ENCODE measurements at places on chromosomes 7 and 10. TPM values are rescaled to one million over a fixed set of nuclear protein-coding genes. Genes with fewer than 3 reads are reported as not detected.

The KCND2 gene
- not detected for total RNA-seq

The GDF2 gene
- not detected for total RNA-seq

The GARIN1A gene
- 0.35 TPM for total RNA-seq

GRCh38 chr10:22544325-22545068 is 169.9 kb downstream of the PIP4K2A start:
- DNase-seq, result no peak
- no peaks in the 10 kb centered on the region for H3K27me3 ChIP-seq
- no peak overlapping the region for H3K27ac ChIP-seq
- H3K36me3 ChIP-seq, result peaks cover 87% of the 10 kb centered on the region
- H3K4me3 ChIP-seq, result no peak overlapping the region
- no peaks in the 10 kb centered on the region for H3K4me1 ChIP-seq

DNA sequence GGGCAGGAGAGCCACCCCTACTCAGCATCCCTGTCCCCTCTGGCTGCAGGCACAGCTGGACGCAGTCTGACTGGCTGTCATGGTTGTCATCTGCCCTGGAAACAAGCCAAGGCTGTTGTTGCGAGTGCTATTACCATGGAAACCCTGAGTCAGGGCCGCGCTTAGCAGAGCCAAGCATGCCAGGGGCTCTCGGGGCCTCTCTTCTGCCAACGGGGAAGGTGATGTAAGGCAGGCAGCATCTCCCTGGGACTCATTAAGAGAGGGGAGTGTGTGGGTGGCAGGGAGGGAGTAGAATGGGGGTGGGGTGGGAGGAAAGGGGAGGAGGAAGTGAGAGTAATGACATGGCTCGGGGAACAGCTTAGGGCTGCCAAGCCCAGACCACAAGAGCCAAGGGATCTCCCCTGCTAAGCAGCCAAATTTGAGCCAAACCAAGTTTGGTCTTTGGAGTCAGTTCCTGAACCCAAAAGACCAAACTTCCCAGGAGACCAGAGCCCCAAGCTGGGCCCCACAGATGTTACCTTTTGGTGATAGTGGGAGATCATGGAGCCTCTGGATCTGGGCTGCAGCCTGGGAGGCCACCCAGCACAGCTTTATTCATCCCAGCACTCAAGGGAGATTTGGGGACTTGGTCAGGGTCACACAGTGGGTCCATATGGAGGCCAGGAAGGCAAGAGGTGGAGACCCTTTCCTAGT is 67.6 kb downstream of the TMEM130 start:
- DNase-seq, result no peak
- H3K4me1 ChIP-seq, result no peaks in the 10 kb centered on the region
- H3K27ac ChIP-seq, result no peak overlapping the region
- no peak overlapping the region for H3K4me3 ChIP-seq
- no peaks in the 10 kb centered on the region for H3K36me3 ChIP-seq

- H3K27ac ChIP-seq, result no peak overlapping the region
- DNase-seq, result no peak
- peaks cover 57% of the 10 kb centered on the region for H3K4me1 ChIP-seq
- no peak overlapping the region for H3K4me3 ChIP-seq
- peaks cover 100% of the 10 kb centered on the region for H3K36me3 ChIP-seq
Observed at GRCh38 chr10:103613616-103614015, 120.1 kb downstream of the NEURL1 start.

GRCh38 chr10:61628875-61629513 is 33.7 kb upstream of the CABCOCO1 start:
- no peaks in the 10 kb centered on the region for H3K27me3 ChIP-seq
- DNase-seq, result no peak

DNA sequence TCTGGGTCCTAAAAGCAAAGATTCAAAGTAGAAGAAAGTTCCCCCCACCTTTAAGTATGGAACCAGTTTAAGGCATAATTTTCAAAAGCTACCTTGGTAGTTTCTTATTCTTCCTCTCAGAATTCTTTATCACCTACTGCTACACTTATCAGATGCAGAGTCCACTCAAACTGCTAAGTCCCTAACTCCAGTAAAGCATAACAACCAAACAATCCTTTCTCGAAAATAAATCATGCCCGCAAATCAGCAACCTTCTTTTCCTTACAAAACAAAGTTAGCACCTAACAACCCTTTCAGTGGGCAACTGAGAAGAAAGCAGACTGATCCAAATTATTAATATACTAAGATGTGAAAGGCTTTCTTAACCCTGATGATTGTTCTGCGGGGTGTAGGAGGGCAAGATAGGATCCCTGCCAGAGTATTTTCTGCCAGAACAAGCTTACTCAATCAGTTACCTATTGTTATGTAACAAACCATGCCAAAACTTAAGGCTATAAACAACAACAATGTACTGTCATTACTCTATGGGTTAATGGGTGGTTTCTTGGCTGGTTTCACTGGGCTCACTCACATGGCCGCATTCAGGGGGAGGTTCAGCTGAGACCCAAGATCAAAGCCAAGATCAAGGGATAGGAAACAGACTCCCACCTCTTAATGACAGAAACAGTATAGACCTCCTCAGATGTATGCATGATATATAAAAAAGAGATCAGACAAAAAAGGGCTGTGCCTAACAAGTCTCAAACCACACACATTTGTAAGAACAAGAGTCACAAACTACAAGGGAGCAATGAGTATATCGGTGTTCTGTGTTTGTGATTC is 42.0 kb downstream of the CCDC6 start:
- no peak overlapping the region for H3K4me3 ChIP-seq
- H3K36me3 ChIP-seq, result peaks cover 7% of the 10 kb centered on the region
- DNase-seq, result no peak
- no peaks in the 10 kb centered on the region for H3K27me3 ChIP-seq

DNA sequence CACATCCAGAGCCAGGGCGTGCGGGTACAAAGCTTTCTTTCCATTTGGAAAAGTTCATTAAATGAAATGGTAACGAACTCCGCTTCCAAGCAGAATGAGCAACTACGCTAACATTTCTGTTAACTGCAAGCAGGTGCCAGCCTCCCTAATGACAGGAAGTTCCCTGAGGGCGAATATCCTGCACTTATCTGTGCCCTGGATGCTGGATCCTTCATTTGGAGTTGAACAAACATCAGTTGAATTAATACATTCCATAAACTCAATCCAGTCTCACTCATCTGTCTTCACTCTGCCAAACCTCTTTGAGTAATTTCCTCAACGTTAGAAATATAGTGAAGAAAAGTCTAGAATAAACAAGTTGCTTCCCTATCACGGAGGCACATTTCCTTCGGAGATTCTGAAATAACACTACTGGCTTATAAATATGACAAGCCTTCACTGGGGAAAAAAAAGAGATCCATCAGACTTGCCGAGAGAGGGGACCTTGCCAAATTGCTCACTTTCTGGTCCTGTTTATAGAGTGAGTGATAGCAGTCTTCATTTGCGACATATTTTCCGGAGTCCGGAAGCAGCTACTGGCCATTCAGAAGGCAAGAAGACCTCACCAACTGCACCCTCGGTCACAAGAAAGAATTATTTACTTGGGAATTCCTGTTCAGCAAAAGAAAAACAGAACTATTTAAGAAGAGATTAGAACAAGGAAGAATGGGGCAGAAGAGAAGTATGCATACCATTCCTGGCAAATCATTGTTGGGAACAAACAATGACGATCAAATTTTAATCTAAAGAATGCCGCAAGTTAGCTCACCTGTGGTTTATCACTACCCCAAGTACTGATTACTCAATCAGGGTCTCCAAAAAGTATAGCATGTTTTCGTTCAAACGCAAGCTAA is 196.4 kb downstream of the FAM107B start:
- peaks cover 10% of the 10 kb centered on the region for H3K4me1 ChIP-seq
- H3K36me3 ChIP-seq, result no peaks in the 10 kb centered on the region
- H3K4me3 ChIP-seq, result no peak overlapping the region

DNA sequence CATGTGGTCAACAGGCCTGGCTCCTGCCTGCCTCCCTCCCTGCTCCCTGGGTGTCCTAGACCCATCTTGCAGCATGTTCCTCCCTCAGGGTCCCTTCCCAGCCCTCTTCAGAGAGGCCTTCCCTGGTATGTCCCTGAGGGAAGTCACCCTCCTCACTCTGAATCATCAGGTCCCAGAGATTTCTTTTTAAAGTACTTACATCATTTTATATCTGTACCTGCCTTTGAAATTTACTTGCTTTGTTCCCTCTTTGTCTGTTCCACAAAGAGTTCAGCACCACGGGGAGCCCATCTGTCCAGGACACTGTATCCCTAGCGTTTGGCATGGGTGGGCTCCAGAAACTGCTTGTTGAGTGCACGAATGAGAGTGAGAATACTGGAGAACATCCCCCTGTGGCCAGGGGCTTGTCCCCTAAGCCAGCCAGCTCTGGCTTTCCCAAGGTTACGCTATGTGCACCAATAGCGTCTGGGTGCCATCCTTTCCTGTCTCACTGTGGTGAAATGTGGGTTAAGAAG is 50.6 kb upstream of the IGFBP3 start:
- no peak for DNase-seq
- no peak overlapping the region for H3K27ac ChIP-seq
- no peak overlapping the region for H3K4me3 ChIP-seq
- no peaks in the 10 kb centered on the region for H3K27me3 ChIP-seq
- H3K36me3 ChIP-seq, result no peaks in the 10 kb centered on the region

DNA sequence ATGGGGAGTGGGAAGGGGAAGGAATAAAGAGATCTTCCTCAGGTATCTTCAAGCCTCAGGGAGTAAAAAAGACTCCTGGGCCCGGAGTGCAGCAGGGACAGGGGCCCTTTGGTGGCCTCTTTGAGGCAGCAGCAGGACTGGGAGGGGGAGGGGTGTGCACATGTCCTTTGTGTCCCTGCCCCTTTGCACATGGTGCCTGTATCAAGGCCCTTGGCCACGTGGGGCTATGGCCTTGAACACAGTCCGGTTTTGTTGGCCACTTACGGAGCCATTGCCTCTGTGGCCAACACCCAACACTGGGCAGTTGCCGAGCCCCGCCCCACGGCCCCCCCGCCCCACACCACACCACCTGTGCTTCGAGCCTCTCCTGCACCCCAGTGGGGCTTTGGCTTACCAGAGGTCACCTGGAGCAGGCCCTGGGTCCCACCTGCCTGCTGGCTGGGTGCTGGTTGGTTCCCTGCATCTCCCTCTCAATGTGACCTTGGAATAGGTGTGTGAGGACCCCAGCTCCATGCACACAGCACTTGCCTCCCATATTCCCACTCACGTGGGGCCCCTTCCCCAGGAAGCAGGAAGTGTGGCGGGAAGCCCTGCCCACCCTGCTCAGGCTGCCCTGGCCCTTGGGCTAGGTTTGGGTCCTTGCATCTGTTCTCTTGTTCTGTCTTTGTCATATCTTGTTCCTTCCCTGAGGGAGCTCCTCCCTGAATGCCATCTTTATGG is 5.4 kb downstream of the SAP25 start:
- peaks cover 24% of the 10 kb centered on the region for H3K4me1 ChIP-seq
- H3K27me3 ChIP-seq, result peaks cover 17% of the 10 kb centered on the region

GRCh38 chr7:33774762-33775523 is 130.4 kb upstream of the BMPER start:
- H3K27ac ChIP-seq, result no peak overlapping the region
- H3K27me3 ChIP-seq, result no peaks in the 10 kb centered on the region
- no peaks in the 10 kb centered on the region for H3K4me1 ChIP-seq
- no peak for DNase-seq
- H3K4me3 ChIP-seq, result no peak overlapping the region
